ENCODE measurements at places on chromosomes 12 and 14.
A peak's percentile ranks its signal among the peaks of the same experiment; 100 is the strongest.

DNA sequence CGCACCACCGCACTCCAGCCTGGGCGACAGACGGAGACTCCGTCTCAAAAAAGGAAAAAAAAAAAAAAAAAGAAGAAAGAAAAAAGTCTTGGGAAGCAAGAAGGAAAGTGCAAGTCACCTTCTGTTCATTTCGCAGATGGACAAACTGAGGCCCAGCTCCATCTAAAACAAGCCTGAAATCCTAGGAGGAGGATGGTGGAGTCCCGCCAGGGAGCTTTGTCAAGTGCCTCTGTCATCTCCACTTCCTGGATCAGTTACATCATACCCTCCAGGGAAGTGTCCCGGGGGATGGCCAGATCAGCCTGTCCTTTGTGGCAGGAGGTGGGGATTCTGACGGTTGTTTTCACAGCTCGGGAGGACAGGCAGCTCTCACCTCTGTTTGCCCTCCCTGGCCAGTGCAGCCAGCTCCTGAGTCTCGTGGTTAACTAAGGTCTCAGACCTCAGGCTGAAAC lies 8.7 kb upstream of the SDSL start:
- DNase-seq, result no peak

DNA sequence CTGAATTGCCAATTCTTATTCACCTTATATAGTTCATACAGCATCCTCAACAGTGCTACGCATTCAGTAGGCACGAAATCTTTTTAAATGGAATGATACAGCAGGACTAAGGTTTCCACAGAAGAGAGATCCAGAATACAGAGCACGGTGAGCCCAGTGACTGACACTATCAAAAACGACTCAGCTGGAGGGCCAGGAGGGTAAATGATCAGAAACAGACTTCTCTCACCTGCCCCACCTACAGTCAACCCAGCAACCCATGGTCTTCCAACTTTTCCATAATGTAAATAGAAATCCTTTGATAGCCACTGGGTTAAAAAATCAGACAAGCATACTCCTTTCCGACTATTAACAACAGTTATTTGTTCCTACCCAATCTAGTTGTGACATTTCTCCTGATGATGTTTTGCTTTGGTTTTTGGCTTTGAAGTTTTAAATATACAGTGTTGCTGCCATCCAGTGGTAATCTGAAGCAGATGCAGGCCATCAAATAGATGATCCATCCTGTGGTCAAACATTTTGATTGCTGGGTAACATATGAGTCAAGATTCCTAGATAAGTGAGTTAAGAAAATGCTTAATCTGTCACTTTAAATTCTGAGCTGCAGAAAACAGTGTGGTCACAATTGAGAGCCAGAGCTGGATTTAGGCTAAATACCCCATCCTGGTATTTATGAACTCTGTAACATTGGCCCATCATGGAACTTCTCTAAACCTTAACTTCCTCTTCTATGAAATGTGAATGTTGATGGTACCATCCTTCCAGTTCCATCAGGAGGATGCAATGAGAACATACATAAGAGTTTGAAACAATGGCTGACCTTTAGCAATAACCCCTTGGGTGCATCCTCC lies 42.0 kb downstream of the GPHB5 start:
- DNase-seq, result peak; percentile 67

- no peak for DNase-seq
Measured at GRCh38 chr12:26460361-26460760, 265.0 kb downstream of the SSPN start.

- DNase-seq, result no peak
Measured at GRCh38 chr12:118900993-118901392, 80.3 kb upstream of the SRRM4 start.
